B cell (primary cell): ENCODE measurements at places on chromosomes 2 and 18. TPM values are rescaled to one million over a fixed set of nuclear protein-coding genes. Genes with fewer than 3 reads are reported as not detected.

- no peak overlapping the region for H3K27ac ChIP-seq
- no peaks in the 10 kb centered on the region for H3K4me1 ChIP-seq
- H3K4me3 ChIP-seq, result no peak overlapping the region
- no peak for DNase-seq
Measured at GRCh38 chr2:138201286-138201685, 237.0 kb downstream of the HNMT start.

GRCh38 chr2:133431289-133431688, 137.0 kb downstream of the NCKAP5 start:
- no peak overlapping the region for H3K27ac ChIP-seq
- H3K4me1 ChIP-seq, result no peaks in the 10 kb centered on the region
- no peak for DNase-seq

DNA sequence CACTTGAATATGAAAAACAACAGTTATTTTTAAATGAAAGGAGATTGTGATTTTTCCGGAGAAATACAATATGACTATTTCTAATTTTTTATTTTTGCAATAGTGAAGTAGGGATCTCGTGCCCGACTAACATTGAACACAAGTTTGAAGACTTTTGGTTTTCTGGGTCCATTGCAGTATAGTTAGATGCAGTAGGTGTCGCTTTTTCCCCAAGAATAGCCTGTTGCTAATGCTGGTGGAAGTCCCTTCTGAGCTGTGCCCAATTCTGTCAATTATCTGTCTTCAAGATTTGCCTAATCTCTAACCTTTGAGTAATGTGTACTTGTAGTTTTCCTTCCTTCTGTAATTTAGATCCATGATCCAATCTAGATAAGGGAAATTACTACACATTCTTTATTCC, 36.5 kb downstream of the SEMA4F start:
- H3K27me3 ChIP-seq, result no peaks in the 10 kb centered on the region
- no peaks in the 10 kb centered on the region for H3K4me1 ChIP-seq
- no peak overlapping the region for H3K27ac ChIP-seq

DNA sequence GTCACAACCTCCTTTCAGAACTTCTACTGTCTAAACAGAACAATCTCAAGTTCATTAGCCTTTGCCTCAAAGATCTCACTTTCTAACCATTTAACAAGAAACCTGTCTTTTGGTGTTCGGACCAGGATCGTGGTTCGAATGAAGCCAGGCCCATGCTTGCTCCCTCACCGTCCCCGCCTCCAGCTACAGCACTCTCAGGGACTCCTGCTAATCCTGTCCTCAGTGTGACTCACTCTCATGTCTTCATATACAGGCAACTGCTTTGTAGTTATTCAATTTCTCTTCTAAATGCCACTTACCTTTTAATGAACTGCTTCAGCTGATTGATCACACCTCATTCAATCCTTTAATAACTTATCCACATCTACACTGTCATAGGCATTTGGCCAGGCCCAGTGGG, 15.8 kb downstream of the SERTAD2 start:
- no peak for DNase-seq
- H3K27me3 ChIP-seq, result no peaks in the 10 kb centered on the region
- peaks cover 3% of the 10 kb centered on the region for H3K36me3 ChIP-seq
- H3K27ac ChIP-seq, result peak overlapping the region; percentile 80

DNA sequence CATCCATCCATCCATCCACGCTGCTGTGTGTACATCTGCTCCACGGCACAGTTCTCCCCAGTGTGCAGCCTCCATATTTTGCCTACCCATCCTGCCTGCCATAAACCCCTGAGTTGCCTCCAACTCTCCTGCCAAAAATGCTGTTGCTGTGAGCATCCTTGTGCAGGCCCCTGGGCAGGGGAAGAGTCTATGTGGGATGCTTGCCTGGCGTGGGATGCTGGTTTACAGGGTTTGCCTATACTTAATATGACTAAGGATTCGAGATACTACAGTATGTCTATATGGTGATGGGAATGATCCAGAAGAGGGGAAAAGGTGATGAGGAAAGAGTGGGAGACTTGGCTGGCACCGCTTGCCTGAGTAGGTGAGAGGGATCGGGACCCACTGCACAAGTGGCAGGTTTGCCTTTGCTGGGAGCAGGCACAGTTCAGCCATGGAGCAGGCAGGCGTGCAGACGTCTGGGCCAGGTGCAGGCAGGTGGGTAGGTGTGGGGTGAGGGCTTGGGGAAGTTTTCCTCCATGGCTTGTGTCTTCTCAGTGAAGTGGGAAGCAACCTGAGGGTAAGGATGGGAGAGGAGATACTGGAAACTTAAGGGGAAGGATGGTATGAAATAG, 30.2 kb upstream of the FAHD2A start:
- H3K36me3 ChIP-seq, result no peaks in the 10 kb centered on the region
- no peaks in the 10 kb centered on the region for H3K27me3 ChIP-seq
- no peak overlapping the region for H3K4me3 ChIP-seq
- H3K27ac ChIP-seq, result no peak overlapping the region

DNA sequence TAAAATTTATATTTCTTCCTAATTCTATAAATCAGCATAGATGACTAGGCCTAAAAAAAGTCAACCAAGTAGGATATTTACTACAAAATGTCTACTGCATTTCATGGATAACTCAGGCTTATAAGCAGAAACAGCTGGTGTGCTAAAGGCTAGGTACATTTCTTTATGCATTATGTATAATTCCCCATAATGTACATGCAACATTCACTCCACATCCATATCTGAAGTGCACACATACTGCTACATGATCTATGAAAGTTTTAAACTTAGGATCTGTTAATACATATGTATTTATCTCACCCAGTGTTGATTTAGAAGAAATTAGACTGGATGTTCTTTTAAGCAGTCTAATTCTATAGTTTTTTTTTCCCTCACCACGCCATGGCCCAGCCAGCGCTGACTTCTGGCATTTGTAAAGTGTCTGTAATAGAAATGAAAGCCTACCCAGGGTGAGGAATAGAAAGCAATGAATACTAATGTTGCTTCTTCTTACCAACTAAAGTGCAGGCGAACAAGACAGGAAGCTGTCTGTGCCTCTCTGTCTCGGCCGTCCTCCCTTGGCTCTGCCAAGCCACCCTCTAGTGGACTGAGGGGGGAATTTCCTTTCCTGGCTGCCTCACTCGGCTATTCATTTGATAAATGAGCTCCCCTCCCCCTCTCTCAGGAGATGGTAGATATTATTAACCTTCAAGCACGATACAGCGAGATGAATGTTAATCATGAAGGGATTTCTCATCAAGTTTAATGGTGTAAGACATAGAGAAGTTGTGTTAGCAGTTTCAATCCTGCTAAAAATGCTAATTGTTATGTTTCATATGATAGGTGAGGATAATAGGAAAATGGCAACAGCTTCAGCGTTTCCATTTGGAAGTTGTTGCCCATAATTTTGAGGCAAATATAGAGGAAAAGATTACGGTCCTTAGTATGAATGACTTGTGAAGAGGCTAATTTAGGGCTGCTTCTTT, 384.5 kb downstream of the MTX2 start:
- DNase-seq, result peak; percentile 45
- no peak overlapping the region for H3K4me3 ChIP-seq
- H3K27me3 ChIP-seq, result peaks cover 7% of the 10 kb centered on the region
- no peak overlapping the region for H3K27ac ChIP-seq

DNA sequence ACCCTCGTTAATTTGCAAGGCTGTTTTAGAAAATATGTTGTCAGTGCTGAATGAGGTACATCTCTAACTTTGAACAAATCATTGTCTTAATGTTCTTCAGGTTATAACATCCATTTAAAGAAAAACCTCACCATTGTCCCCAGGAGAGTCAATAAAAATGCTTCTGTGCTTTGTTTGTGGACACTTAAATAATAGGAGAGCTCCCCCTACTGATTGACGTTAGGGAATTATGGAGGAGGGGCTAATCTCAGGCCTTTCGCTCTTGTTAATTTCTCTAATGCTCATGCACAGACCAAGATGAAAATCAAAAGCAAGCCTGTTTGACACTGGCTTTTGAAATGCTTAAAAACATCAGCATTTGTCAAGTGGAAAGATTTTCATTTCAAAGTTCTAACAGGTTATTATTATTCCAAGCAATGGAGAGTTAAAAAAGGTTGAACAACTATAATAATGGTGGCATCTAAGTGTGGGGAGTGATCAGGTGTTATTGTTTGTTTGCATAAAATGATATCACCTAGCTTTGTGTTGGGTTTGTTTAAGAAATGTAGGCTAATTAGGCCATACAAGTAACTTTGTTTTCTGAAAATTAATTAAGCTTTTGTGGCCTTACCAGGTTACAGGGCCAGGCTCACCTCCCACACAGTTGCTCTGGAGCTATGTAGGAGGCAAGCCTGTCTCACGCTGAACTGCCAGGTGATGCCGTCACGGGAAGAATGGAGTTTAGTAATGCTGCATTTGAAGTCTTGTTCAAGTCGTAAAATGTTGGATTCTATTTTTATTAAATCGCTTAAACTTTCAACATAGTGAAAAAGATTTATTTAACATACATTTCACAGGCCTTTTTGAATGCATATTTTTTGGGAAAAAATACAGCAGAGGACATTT, 51.7 kb upstream of the SMIM21 start:
- H3K36me3 ChIP-seq, result no peaks in the 10 kb centered on the region
- H3K27me3 ChIP-seq, result no peaks in the 10 kb centered on the region
- no peak overlapping the region for H3K27ac ChIP-seq
- no peak overlapping the region for H3K4me3 ChIP-seq

- H3K27ac ChIP-seq, result no peak overlapping the region
- H3K36me3 ChIP-seq, result no peaks in the 10 kb centered on the region
- H3K4me3 ChIP-seq, result no peak overlapping the region
- H3K4me1 ChIP-seq, result peaks cover 7% of the 10 kb centered on the region
- DNase-seq, result no peak
Measured at GRCh38 chr18:49948975-49949374, 135.6 kb upstream of the ACAA2 start.

- no peaks in the 10 kb centered on the region for H3K4me1 ChIP-seq
- no peak overlapping the region for H3K4me3 ChIP-seq
- H3K36me3 ChIP-seq, result no peaks in the 10 kb centered on the region
- H3K27me3 ChIP-seq, result no peaks in the 10 kb centered on the region
- no peak for DNase-seq
Measured at GRCh38 chr2:219198974-219199373, 7.6 kb upstream of the ZFAND2B start.

GRCh38 chr2:177604271-177605065, 211.9 kb downstream of the AGPS start:
- H3K4me1 ChIP-seq, result no peaks in the 10 kb centered on the region
- H3K27me3 ChIP-seq, result no peaks in the 10 kb centered on the region
- H3K4me3 ChIP-seq, result no peak overlapping the region
- no peak overlapping the region for H3K27ac ChIP-seq
- no peaks in the 10 kb centered on the region for H3K36me3 ChIP-seq

DNA sequence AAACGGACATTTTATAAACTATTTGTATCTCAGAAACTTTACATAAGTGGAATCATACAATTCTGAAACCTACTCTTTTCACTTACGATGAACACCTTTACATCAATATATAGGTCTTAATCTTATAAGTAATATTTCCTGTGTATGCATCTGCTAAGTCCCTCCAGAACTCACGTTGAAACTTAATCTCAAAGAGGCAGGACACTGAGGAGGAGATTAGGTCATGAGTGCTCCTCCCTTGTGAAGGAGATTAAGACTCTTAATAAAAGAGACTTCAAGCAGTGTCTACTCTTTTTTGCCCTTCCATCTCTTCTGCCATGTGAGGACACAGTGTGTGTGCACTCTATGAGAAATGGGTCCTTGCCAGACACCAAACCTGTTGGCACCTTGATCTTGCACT, 94.7 kb upstream of the CDKL4 start:
- no peak for DNase-seq
- H3K27ac ChIP-seq, result no peak overlapping the region
- no peak overlapping the region for H3K4me3 ChIP-seq
- no peaks in the 10 kb centered on the region for H3K4me1 ChIP-seq

DNA sequence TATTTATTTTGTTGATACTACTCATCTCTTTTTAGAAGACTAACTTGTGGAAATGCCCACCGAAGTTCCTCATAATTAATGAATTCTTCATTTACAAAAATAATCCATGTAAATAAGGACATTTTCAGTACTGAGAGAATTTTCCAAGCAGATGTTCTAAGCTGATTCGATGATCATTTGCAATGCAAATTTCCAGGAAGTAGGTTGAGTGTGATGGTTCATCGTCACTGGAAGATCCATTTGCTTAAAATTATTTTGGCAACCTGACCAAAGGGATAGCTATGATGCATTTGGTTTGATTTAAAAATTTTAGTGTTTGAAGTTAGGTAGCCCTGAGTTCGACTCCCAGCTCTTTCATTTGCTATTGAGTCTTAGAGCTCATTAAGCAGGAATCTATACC, 257.3 kb upstream of the RASGRP3 start:
- H3K4me3 ChIP-seq, result no peak overlapping the region
- H3K27ac ChIP-seq, result no peak overlapping the region
- H3K27me3 ChIP-seq, result no peaks in the 10 kb centered on the region
- no peaks in the 10 kb centered on the region for H3K36me3 ChIP-seq

DNA sequence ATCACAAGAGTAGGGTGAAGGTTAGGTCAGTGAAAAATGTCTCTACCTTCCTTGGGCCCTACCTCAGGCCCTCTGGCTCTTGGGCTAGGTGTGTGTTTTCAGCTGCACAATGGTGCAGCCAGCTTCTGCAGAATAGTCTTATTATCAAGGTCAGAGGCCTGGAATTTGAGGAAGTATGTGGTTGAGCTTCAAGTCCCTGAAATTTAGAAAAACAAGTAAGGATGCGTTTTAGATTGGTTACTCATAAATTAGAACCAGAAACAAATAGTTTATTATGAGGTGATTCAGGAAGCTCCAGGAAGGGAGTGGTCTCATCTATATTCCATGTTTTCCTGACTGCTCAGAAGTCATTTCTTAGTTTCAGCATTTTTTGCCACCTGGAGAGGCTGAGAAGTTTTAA, 204.2 kb upstream of the CELF4 start:
- no peak for DNase-seq
- H3K4me1 ChIP-seq, result no peaks in the 10 kb centered on the region
- H3K4me3 ChIP-seq, result no peak overlapping the region
- H3K27me3 ChIP-seq, result no peaks in the 10 kb centered on the region
- H3K36me3 ChIP-seq, result no peaks in the 10 kb centered on the region

- H3K27me3 ChIP-seq, result no peaks in the 10 kb centered on the region
- H3K36me3 ChIP-seq, result no peaks in the 10 kb centered on the region
- H3K4me3 ChIP-seq, result no peak overlapping the region
Measured at GRCh38 chr18:30465096-30465495, 577.4 kb downstream of the DSC3 start.

- H3K36me3 ChIP-seq, result no peaks in the 10 kb centered on the region
- no peak for DNase-seq
- no peaks in the 10 kb centered on the region for H3K27me3 ChIP-seq
- H3K27ac ChIP-seq, result no peak overlapping the region
Measured at GRCh38 chr2:199818026-199818425, 33.0 kb downstream of the FTCDNL1 start.

NTSR2 gene
- total RNA-seq, result not detected in 2 replicates

ALPG gene
- not detected in 2 replicates for total RNA-seq

ABCB11 gene
- total RNA-seq, result not detected in 2 replicates

UPP2 gene
- total RNA-seq, result not detected in 2 replicates

REG3A gene
- not detected in 2 replicates for total RNA-seq

HYCC2 gene
- 30.1 and 32.4 TPM in 2 replicates for total RNA-seq

DCC gene
- not detected in 2 replicates for total RNA-seq

CCDC85A gene
- total RNA-seq, result not detected in 2 replicates
